ENCODE measurements at places on chromosomes 7 and 10.

GRCh38 chr10:129725482-129725881 is 238.6 kb downstream of the EBF3 start:
- no peak for DNase-seq

DNA sequence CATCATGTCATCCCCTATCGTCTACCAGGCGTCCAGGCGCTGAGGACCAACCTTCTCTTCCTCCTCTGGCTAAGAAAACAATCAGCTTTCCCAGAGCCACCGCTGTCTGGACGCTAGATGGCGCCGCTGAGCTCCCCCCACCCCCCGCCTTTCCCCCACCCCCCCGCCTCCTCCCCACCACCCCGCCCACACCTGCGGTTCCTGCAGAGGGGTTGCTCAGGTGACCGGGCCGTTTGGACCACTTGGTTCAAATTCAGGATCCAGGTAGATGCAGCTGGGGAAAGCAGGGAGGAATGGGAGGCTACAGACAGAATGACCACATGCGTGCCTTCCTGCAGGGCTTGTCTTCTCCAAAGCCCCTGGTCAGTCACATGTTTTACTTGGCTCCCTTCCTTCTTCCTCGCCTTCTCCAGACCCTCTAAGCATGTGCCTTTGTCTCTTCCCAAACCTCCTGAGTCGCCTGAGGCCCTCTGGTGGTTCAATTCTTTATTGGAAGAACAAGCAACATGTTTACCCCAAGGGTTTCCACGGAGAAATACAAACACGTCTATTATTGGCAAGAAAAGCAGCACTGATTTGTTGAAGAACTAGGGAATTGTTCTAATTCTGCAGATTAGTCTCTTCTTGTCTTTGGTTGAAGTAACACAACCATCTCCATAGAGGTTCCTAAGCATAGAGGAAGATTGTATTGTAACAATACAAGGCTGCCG is 24.7 kb downstream of the AOC1 start:
- DNase-seq: peak; percentile 93

GRCh38 chr10:48836605-48837004 is 103.0 kb downstream of the LRRC18 start:
- no peak for DNase-seq

GRCh38 chr7:79531905-79532664 is 78.6 kb upstream of the MAGI2 start:
- DNase-seq: no peak

DNA sequence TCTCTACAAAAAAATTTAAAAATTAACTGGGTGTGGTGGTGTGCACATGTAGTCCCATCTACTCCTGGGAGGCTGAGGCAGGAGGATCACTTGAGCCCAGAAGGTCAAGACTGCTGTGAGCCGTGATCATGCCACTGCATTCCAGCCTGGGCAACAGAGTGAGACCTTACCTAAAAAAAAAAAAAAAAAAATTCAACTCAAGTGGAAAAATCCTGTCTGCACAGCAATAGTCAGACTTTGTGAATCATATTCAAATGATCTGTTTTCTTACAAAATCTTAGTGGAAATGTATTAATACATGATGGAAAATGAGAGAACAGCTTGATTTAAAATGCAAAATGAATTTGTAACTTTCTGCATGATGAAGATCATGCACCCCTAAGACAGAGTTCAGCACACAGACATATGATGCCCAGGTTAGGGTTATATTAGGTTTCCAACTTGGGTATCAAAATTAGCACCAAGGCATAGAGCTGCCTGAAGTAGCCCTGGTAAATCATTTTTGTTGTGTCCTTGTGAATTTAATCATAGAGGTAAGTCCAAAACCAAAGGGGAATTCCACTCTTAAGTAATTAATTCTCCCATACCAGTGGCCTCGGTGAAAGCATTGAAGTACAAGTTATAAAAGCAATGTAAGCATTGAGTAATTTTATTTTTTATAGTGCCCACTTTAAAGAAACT is 93.8 kb downstream of the ADD3 start:
- DNase-seq: no peak

- no peak for DNase-seq
Observed at GRCh38 chr7:45917064-45917463, 4.0 kb downstream of the IGFBP3 start.

- DNase-seq: no peak
Observed at GRCh38 chr7:29480934-29481651, 82.5 kb upstream of the PRR15 start.

GRCh38 chr7:40709062-40709964 is 574.5 kb downstream of the SUGCT start:
- DNase-seq: no peak

DNA sequence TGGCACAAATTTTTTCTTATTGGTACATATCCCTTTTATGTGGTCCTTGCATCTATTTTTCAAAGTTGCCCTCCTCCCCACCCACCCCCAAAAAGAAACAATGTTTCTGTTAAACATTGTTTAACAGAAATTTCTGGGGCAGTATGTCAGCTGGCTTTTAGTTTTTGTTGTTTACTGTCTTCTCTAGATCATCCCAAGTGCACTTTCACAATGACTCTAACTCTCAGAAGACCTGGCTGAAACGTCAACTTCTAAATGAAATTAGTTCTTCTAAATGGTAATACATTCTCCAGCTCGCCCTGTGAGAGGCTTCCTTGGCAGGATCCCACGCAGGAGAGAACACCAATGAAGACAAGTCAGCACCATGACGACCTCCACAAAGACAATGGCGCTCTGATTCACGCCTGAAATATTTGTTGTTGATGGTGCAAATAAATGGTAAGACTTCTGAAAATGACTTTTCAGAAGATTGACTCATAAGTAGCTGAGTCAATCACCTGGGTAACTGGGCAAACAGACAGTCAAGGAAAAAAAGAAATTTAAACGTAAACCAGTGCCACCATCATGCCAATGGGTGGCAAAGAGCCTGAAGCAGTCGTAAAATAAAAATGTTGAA is 293.7 kb downstream of the FZD1 start:
- DNase-seq: no peak

DNA sequence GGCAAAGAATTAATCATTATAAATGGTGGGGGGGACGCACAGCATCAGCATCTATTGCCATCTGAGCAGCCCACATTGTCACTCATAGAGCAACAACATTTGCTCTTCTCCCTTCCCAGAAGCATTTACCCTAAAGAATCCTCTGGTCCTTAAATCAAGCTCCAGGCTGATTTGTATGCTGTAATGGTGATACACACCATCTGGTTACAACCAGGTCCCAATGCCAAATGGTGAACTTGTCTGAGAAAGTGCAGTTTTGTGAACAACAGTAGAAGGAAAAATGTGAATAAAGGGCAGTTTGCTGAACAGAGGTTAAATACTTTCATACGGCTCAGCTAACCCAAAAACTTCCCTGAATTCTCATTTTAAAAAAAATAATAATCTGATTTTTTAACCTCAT is 38.8 kb upstream of the TCF7L2 start:
- DNase-seq: peak; percentile 61

DNA sequence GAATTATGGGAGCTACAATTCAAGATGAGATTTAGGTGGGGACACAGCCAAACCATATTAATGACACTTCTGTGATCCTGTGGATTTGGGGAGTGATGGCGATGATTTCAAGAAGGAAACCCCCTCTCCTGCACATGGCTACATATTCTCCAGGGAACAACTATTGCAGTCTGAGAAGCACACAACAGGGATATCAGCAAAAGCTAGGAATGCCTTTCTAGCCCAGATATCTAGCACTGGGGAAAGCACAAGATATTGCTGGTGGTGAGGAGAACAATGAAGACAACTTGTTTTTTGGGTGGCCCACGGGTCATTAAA is 24.3 kb downstream of the EPDR1 start:
- no peak for DNase-seq
